Germinal center (tissue), 1 donor: ENCODE measurements at places on chromosomes 16 and 17.

DNA sequence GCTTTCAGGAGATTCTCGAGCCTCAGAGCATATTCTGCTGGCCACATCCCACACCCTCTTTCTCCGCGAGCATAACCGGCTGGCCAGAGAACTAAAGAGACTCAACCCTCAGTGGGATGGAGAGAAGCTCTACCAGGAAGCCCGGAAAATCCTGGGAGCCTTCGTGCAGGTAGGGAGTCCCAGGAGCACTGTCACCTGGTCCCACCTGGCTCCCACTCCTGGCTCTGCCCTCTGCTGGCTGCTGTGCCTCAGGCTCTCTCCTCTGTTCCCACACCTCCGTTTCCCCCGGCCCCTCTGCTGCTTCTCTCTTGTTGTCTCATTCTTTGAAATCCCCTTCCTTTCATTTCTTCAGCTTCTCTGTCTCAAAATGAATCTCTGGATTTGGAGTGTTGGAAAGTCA, 16.4 kb downstream of the LPO start:
- DNase-seq: no peak

DNA sequence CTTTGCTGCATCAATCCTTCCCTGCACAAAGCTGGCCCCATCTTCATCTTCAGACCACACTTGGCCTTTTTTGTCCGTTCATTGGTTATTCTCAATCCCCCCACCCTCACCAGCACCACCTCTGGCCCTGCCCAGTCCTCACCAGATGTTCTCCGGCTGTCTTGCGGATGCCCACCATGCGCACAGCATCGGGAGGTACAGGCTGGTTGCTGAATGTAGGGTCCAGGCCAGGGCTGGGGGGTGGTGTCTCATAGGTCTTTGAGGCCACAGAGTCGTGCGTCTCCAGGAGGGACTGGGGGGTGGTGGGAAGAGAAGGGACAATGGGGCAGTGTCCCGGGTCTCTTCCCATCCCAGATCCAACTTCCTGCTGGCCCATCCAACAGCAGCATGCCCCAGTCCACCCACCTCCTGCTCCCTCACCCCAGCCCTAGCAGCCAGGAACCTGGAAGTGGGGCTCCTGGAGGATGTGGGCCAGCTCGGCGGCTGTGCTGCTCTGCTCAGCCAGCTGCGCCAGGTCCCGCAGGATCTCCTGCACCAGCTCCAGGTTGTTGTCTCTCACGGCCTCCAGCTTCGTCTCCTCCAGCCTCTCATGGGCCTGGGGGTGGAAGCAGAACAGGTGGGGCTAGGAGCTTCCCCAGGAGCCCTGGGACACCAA, 24.4 kb downstream of the MPP2 start:
- no peak for DNase-seq

DNA sequence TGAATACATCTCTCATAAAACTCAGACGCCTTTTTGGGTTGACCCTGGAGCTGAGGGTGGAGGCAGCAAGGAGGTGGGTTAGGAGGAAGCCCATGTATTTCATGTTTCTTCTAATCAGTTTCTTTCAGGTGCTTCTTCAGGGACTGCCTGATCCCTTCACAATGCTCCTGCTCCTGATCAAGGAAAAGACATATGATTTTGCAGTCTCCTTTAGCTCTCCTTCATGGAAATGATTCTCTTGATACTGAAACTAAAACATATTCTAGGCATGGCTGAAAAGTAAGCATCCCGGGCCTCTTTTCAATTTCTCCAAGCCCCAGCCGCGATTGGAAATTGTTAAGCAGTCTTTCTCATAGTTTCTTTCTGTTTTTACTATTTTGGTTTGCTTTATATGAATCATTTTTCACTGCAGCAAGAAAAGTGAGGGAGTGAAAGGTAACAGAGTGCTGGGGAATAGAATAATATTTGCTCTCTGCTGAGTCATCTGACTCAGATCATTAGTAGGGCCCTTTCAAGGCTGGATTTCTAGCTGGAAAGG, 730.7 kb downstream of the CDH11 start:
- DNase-seq: no peak

DNA sequence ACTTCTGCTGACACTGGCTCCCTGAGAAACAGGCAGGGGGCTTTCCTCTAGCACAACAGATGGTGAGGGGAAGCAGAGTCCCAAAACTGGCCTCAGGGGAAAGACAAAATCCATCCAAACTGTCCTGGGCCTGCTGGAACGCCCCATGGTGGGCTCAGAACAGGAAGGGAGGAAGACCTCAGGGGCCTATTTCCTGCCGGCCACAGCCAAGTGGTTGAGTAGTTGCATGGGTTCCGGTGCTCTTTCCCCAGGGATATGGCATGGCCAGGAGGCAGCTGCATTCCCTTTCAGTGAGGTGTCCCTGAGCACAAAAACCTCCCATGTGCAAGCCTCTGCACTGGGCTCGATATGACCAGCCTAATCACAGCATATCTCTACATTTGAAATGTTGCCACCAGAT, 303.0 kb upstream of the IRX5 start:
- DNase-seq: no peak

DNA sequence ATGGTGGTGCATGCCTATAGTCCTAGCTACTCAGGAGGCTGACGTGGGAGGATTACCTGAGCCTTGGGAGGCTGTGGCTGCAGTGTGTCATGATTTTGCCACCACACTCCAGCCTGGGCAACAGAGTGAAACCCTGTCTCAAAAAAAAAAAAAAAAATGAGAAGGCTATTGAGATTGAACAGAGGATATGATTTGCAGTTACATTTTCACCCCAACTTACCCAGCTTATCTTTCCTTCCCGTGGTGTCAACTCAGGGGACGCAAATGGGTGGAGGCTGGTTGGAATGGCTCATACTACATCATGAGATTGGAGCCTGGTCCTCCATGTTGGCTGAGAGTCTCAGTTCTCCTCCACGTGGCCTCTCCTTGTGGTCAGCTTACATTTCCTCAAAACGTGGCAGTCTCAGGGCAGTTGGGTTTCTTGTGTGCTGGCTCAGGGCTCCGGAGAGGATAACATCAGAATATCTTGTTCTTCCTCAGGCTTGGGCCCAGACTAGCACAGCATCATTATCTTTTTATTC, 17.2 kb upstream of the NSMCE1 start:
- no peak for DNase-seq

- no peak for DNase-seq
Measured at GRCh38 chr17:33073416-33073815, 81.8 kb downstream of the SPACA3 start.

GRCh38 chr16:70683146-70683944, 2.5 kb downstream of the MTSS2 start:
- no peak for DNase-seq

- no peak for DNase-seq
Measured at GRCh38 chr17:74119049-74119580, 84.4 kb upstream of the RPL38 start.

GRCh38 chr16:19116711-19117449, 3.1 kb downstream of the ITPRIPL2 start:
- no peak for DNase-seq

DNA sequence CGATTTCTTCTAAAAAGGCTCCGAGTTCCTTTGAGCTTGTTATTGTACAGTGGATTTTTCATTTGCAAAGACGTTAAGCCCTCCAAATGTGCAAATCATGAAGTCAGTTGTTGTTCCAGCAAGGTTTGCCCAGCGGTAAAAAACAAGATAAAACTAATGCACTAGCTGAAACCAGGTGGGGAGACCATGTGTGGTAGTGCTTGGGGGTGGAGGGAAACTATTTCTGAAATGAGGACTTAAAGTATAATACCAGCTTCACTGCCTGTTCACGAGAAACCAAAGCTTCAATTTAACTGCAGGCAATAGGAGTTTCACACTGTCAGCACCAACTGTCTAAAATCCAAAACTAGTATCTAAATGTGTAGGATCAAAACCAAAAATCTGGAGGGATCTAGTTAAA, 22.3 kb downstream of the SMARCE1 start:
- no peak for DNase-seq

DNA sequence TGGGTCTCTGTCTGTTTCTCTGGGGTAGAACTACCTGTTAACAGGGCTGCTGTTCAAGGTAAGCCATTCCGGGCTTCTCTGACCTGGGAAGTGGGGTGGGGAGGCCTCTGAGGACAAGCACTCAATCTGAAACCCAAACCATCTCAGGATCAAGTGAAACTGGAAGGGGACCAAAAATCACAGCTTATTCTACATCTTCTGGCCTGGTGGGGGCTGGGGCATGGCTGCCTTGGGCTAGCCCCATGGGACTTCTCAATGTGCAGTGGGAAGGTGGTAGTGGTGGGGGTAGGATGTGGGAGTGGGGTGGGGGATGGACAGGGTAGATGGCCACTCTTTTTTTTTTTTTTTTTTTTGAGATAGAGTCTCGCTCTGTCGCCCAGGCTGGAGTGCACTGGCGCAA, 5.5 kb downstream of the FLOT2 start:
- no peak for DNase-seq

DNA sequence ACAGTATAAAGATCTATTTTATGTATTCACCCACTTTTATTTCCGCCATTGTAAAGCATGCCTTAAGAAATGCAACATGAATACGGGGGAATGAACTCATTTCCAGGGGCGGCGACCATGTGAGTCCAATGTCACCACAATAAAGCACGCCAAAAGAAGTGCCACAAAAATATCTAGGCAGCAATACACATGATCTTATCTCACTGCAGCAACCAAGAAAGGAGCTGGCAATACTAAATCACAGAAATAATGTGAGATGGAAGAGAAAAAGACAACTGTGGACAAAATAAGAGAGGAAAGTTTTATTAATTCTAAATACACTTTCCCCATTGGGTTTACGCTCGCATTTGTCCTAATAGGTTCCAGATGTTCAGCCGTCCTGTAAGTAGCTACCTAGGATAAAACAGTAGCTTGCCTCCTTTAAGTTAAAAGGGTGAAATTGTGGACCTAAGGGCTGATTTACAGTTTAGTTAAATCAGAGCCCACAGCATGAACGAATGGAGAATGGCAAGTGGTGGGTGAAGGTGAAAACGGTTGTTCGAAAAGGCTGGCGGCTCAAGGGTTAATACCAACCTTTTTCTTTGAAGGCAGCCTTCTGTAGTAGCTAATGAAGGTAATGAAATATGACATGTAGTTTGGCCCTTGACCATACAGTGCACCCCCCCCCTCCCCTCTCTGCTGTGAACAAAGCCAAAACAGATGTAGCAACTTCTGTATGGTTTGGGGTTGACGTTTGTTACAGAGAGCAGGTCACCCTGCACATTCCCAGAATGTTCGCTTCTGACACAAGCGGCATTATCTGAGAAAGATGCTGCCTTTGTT, 504.2 kb upstream of the PSMD7 start:
- DNase-seq: no peak
